ENCODE measurements at places on chromosomes 3 and 15.

- no peak for DNase-seq
- no peak overlapping the region for H3K27ac ChIP-seq
- H3K27me3 ChIP-seq: no peaks in the 10 kb centered on the region
- H3K4me1 ChIP-seq: peaks cover 11% of the 10 kb centered on the region
- H3K36me3 ChIP-seq: peaks cover 67% of the 10 kb centered on the region
Measured at GRCh38 chr3:45980229-45980813, 15.3 kb downstream of the FYCO1 start.

DNA sequence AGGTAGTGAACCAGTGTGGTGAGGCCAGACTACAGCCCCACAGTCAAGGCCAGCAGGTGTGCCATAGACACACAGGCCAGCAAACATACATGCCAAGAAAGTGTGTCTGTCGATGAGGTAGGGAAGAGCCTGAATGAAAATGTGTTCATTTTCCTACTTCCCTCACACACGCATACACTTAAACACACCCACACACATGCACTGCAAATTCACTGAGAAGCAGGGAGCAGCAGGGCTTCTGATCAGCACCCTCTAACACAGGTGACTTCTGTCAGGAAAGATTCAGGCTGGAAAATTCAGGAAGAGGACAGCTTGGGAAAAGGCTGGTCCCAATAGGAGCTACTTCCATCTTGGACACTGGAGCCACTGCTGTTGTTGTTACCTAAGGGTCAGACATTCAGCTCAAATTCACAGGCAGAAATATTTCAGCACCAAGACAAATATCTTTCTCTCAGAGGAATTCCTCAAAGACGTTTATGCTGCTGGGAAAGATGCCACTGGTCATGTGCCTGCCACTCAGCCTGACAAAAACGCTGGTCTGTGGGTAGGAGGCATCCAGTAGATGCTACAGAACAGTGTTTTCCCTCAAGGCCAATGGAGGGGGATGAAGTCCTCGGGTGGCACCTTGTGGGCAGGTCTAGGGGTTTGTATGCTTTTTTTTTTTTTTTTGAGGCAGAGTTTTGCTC, 40.9 kb upstream of the LARS2 start:
- H3K4me1 ChIP-seq: no peaks in the 10 kb centered on the region
- no peak for DNase-seq
- H3K27me3 ChIP-seq: no peaks in the 10 kb centered on the region
- H3K4me3 ChIP-seq: no peak overlapping the region

- no peak overlapping the region for H3K4me3 ChIP-seq
- H3K36me3 ChIP-seq: no peaks in the 10 kb centered on the region
- DNase-seq: no peak
- H3K27ac ChIP-seq: no peak overlapping the region
- no peaks in the 10 kb centered on the region for H3K27me3 ChIP-seq
Measured at GRCh38 chr15:34818526-34818925, 23.2 kb upstream of the ACTC1 start.

GRCh38 chr15:70396807-70397206, 299.1 kb upstream of the TLE3 start:
- no peak overlapping the region for H3K4me3 ChIP-seq
- no peaks in the 10 kb centered on the region for H3K36me3 ChIP-seq
- H3K27ac ChIP-seq: no peak overlapping the region

DNA sequence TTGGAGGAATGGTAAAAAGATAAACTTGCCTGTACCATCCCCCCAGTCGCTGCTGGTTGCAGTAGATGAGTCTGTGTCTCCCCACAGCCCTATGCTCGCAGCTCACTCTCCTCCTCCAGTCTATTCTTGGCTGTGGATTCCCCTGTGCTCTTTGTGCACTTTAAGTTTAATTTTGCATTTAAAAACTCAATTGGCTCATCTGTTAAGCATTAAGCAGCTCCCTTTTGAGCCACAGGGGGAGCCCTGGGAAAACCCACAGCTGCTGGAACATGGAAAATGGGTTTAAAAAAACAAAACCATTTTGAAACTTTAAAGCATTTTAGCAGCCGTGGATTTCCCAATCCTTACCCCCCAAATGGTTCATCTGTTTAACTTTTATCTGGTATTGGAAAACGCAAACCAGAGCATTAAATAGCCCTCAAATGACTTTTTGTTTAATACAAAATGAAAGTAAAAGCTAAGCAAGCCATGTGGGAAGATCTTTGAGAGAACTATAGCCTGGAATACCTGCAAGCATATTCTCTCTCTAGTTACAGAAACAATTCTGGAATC, 536.9 kb downstream of the ZIC1 start:
- H3K27me3 ChIP-seq: no peaks in the 10 kb centered on the region
- H3K27ac ChIP-seq: no peak overlapping the region
- no peaks in the 10 kb centered on the region for H3K36me3 ChIP-seq
- H3K4me1 ChIP-seq: no peaks in the 10 kb centered on the region

DNA sequence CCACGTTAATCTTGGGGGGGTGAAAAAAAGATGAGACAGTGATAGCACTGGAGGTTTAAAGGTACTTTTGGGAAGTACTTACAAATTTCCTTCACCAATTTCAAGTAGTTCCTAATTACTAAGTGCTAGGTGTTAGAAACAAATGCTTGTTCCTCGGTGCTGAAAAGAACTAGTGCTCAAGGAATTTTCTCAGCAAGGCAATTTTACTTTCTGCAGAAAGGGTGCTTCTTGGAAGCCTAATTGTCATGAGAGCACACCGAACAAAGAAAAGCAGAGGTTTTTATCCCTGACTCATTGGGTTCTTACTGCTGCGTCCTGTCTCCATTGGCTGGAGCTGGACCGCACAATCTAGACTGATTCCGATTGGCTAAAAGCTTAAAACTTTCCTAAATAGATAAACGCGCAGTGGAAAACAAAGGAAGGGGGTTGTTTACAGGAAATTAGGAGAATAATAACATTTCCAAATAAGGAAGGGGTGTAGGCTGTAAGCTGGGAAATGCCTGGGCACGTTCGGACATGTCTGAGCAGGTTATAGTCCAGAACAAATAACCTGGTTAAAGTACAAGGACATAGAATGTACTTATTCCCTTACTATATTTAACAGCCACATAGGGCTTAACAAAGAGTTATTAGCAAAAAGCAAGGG, 49.6 kb downstream of the CHD2 start:
- H3K4me3 ChIP-seq: no peak overlapping the region
- no peak overlapping the region for H3K27ac ChIP-seq
- no peaks in the 10 kb centered on the region for H3K4me1 ChIP-seq
- H3K27me3 ChIP-seq: no peaks in the 10 kb centered on the region
